ENCODE measurements at places on chromosomes 4 and X.

- no peak for DNase-seq
Measured at GRCh38 chr4:88802138-88802537, 104.5 kb upstream of the NAP1L5 start.

GRCh38 chr4:38904090-38904666 lies 36.6 kb downstream of the FAM114A1 start:
- no peak for DNase-seq

DNA sequence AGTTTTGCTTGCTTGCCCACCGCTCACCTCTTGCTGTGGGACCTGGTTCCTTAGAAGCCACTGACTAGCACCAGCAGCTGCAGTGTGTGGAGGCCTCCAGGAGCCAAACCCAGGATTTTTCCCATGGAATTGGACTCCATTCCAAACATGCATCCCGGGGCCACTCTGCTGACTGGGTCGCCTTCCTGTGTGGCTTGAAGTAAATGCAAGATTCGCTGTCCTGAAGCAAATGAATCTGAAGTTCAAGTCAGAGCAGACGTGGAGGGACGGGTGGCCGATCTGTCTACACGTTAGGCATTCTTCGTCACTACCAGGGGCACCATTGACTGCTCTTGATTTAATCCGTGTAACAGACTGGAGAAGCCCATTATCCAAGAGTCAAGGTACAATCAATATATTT lies 109.0 kb downstream of the SHOX start:
- no peak for DNase-seq

GRCh38 chrX:134764202-134764785 lies 106.0 kb upstream of the PLAC1 start:
- DNase-seq = no peak

DNA sequence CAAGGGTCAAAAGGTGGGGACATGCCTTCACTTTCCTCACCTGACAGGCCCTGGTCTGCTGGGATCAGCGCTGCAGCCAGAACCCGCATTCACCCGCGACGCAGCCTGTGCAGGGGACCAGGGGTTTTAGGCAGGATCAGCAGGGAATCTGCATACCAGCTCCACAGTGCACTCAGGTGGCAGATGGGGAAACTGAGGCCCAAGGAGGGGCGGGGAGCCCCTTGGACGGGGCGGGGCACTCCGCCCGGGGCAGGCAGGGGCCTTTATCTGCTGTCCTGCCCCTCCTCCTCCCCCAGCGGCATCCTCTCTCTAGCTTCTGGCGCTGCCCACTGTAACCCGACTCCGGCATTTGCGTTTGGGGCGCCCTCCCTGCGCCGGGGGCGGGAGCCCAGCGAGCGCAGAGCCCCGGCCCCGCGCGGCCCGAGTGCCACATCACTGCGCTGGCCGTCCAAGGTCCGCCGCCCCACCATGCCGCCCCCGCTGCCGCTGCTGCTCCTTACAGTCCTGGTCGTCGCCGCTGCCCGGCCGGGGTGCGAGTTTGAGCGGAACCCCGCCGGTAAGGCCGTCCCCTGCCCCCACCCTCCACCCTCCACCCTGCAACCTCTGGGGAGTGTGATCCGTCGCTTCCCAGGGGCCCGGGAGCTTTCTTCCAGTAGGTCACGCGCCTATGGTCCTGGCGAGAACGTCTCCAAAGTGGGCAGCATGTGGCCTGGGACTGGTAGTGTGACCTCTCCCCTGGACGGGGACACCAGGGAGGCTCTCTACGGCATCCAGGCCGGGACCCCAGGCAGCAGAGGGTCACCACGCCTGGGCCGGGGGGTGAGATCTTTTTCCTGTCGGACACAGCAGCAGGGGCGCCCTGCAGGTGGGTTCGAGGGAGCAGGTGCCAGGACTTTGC lies at the start of gene CPZ:
Gene CPZ (plus strand): TSS at position 400 of the 898 bp plus-strand sequence. CDS start 69 bp downstream, at position 469.
- DNase-seq = no peak

- no peak for DNase-seq
Measured at GRCh38 chr4:188221090-188221489, 81.8 kb downstream of the TRIML1 start.

GRCh38 chrX:45710081-45710801 lies 509.6 kb upstream of the DIPK2B start:
- DNase-seq = peak; percentile 39

- no peak for DNase-seq
Measured at GRCh38 chr4:89765528-89765927, 71.4 kb downstream of the SNCA start.

DNA sequence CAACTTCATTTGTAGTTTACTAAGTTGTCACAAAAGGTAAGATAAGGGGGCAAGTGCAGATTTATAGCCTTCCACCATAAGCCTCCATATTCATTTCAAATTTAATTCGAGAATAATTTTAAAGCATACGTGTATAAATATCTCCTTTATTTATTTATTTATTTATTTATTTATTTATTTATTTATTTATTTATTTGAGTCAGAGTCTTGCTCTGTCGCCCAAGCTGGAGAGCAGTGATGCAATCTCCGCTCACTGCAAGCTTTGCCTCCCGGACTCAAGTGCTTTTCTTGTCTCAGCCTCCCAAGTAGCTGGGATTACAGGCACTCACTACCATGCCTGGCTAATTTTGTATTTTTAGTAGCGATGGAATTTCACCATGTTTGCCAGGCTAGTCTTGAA lies 523.4 kb downstream of the FAT4 start:
- DNase-seq = no peak

DNA sequence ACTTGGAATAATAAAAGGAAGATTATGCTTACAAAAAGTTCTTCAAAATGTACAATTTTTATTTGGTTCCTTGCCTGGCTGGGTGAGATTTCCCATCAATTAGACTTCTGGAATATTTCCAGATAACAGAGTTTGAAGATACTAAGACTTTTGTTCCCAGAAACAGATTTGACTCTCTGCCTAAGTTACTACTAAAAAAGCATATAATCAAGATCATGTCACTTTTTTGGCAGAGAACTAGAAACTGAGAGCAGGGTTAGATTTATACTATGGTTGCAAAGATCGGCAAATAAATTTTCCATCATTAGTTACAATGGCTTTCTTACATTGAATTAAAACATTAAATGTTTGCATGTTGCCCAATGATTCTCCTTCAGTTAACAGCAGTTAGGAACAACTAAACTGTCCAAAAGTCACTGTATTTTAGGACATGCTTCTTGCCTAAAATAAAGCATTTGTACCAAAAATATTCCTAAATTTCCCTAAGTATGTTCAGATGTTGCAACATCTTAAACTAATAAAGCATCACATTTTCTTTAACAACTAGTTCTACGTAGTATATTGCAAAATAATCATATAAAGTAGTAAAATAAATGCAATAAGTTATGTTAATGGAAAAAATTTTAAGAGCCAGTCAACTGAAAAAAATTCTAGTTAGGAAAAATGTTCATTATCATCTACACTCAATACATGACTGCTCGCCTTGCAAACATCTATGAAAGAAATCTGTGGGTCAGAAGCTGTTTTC lies 73.0 kb downstream of the SEC24D start:
- DNase-seq = no peak

- DNase-seq = peak; percentile 18
Measured at GRCh38 chrX:20530406-20530921, 263.8 kb upstream of the RPS6KA3 start.

Data from stimulated activated CD8-positive, alpha-beta memory T cell treated with anti-CD3 and anti-CD28 coated beads, Interleukin-4, amount 100 ng/mL, for 24 hours (primary cell).